ENCODE measurements at places on chromosomes 3 and 15. TPM values are rescaled to one million over a fixed set of nuclear protein-coding genes. Genes with fewer than 3 reads are reported as not detected.

GRCh38 chr3:176097027-176097426 is 1100.3 kb downstream of the TBL1XR1 start:
- DNase-seq, result no peak
- H3K4me1 ChIP-seq, result no peaks in the 10 kb centered on the region
- H3K27me3 ChIP-seq, result no peaks in the 10 kb centered on the region
- no peak overlapping the region for H3K4me3 ChIP-seq
- no peaks in the 10 kb centered on the region for H3K36me3 ChIP-seq

KIF7 gene
- total RNA-seq, result 0.08 TPM

GRCh38 chr15:48025118-48025517 is 95.7 kb upstream of the SLC24A5 start:
- H3K27me3 ChIP-seq, result no peaks in the 10 kb centered on the region
- H3K36me3 ChIP-seq, result no peaks in the 10 kb centered on the region
- no peak overlapping the region for H3K4me3 ChIP-seq
- H3K4me1 ChIP-seq, result no peaks in the 10 kb centered on the region
- DNase-seq, result no peak

FHIT gene
- total RNA-seq, result 86.0 TPM

GRCh38 chr15:70111203-70112073 is 13.7 kb upstream of the TLE3 start:
- H3K36me3 ChIP-seq, result no peaks in the 10 kb centered on the region
- H3K27me3 ChIP-seq, result no peaks in the 10 kb centered on the region
- H3K4me1 ChIP-seq, result peaks cover 4% of the 10 kb centered on the region
- no peak for DNase-seq
- no peak overlapping the region for H3K4me3 ChIP-seq
- no peak overlapping the region for H3K27ac ChIP-seq

DNA sequence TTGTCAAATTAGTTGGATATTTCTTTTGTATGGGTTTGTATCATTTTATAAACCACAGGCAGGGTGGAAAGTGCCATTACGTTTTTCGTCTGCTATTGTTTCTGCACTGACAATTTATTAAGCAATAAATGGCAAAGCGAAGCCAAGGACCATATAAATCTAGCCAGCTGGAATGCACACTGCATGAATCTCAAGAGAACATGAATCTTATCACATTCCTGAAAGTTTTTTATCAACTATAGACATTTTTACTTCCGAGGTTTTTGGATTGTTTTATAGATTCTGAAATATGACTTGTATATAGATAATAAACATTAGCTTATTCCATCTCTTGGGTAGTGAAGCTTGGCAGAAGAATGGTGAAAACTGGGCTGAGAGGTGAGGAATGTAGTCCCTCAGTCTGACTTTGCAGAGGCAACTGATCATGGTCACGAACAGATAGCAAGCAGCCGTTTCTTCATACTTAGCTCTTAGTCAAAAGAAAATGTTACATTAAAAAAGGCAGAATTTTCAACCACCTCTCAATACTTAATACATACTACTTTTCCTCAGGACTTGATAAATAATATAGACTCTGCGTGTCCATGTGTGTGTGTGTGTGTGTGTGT is 102.7 kb downstream of the OSBPL10 start:
- no peak for DNase-seq
- H3K27me3 ChIP-seq, result no peaks in the 10 kb centered on the region
- peaks cover 2% of the 10 kb centered on the region for H3K4me1 ChIP-seq
- H3K27ac ChIP-seq, result no peak overlapping the region
- H3K4me3 ChIP-seq, result no peak overlapping the region

PSTPIP1 gene
- total RNA-seq, result 82.7 TPM

U2SURP gene
- total RNA-seq, result 164 TPM

DNA sequence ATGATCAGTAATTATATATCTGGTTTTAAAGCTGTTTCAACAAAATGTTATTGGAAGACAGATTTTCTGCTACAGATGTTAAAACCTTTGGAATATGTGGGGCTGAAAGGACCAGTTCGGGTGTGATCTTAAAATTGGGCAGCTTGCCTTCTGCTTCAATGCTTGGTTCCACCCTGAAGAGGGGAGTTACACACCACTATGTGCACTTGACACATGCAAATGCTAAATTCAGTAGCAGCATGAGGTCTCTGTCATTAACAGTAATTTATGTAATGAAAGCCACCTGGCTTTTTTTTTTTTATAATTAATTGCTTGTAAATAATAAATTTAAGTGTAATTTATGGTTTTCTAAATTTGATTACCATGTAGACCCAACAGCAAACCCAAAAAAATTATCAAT is 24.6 kb downstream of the CDIN1 start:
- no peaks in the 10 kb centered on the region for H3K4me1 ChIP-seq
- H3K36me3 ChIP-seq, result no peaks in the 10 kb centered on the region

DNA sequence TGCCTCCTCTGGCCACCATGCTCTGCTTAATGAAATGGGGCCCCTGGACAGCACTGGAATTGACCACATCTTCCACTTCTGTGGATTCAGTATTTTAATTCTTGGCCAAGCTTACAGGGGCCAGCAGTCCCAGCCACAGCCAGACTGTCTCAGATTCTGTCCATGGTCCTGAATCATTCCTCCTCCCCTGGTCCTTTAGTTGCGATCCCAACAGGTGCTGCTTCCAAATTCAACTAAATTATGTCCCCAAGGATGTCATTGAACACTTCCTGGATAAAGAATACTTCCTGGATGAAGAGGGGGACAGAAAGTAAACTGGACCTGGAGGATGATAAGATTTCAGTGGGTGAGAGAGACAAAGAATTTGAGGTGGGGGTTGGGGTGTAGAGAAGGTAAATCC is 111.1 kb upstream of the FOXB1 start:
- no peak overlapping the region for H3K4me3 ChIP-seq
- DNase-seq, result no peak
- H3K36me3 ChIP-seq, result no peaks in the 10 kb centered on the region
- H3K4me1 ChIP-seq, result no peaks in the 10 kb centered on the region

DNA sequence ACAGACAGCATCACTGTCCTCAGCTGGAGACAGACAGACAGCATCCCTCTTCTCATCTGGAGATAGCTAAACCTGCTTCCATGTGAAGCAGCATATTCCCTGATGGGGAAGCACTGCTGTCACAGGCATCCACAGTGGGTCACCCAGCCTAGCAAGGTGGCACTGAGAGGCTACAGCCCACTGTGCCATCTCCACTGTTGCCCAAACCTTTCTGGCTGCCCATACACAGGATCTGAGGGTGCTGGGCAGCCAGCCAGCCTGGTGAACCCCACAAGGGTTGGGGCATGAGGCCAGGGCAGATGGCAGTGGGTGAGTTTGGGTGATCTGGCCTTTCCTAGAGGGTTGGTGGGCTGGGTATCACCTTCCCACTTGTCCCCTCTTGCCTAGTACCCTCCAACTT is 11.7 kb downstream of the CHST13 start:
- no peak overlapping the region for H3K27ac ChIP-seq
- DNase-seq, result no peak
- H3K4me1 ChIP-seq, result no peaks in the 10 kb centered on the region
- no peak overlapping the region for H3K4me3 ChIP-seq
- no peaks in the 10 kb centered on the region for H3K36me3 ChIP-seq

- H3K4me1 ChIP-seq, result no peaks in the 10 kb centered on the region
- H3K4me3 ChIP-seq, result no peak overlapping the region
- no peak overlapping the region for H3K27ac ChIP-seq
- H3K27me3 ChIP-seq, result no peaks in the 10 kb centered on the region
- H3K36me3 ChIP-seq, result no peaks in the 10 kb centered on the region
These were observed 90.0 kb downstream of the FBLN2 start for GRCh38 chr3:13638927-13639326.

CTDSPL gene
- total RNA-seq, result 0.92 TPM

ASB14 gene
- not detected for total RNA-seq

DNA sequence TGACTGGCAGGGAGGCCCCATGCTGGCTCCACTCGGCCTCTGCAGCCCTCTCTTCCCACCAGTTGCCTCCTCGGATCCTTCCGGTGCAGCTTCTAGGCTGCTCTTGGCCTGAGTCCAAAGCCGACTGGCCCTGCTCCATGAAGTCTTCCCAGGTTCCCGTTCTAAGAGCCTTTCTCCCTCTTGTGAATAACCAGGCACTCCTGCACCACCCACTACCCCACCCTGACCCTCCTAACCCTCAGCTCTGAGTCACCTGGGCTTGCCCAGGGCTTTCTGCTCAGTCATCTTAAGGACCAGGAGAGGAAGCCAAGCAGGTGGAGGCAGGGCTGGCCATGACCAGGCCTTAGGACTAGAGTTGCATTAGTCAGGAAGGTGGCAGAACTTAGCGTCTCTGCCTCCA is 28.1 kb upstream of the CNBP start:
- no peak overlapping the region for H3K27ac ChIP-seq
- H3K4me1 ChIP-seq, result no peaks in the 10 kb centered on the region
- DNase-seq, result no peak

Measured in CD4-positive, alpha-beta T cell (primary cell).